ENCODE measurements at places on chromosomes 11 and 22.

- DNase-seq = no peak
These were observed 261.3 kb upstream of the ANO5 start for GRCh38 chr11:21931436-21932101.

DNA sequence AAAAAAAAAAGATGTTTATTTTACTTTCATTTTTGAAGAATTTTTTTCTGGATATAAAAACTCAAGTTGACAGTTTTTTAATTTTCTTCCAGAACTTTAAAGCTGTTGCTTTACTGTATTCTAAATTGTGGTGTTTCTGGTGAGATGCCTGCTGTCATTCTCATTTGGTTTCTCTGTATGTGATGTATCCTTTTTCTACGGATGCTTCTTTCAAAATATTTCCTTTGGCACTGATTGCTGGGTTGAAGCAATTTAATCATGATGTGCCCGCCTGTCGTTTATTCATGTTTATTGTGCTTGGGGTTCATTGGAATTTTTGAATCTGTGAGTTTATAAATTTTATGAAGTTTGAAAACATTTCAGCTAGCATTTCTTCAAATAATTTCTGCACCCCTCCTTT is 29.4 kb upstream of the CTSD start:
- DNase-seq = no peak

- no peak for DNase-seq
These were observed 14.3 kb downstream of the POLR2F start for GRCh38 chr22:37967637-37968451.

- no peak for DNase-seq
These were observed 46.6 kb downstream of the MTMR2 start for GRCh38 chr11:95877291-95877690.

DNA sequence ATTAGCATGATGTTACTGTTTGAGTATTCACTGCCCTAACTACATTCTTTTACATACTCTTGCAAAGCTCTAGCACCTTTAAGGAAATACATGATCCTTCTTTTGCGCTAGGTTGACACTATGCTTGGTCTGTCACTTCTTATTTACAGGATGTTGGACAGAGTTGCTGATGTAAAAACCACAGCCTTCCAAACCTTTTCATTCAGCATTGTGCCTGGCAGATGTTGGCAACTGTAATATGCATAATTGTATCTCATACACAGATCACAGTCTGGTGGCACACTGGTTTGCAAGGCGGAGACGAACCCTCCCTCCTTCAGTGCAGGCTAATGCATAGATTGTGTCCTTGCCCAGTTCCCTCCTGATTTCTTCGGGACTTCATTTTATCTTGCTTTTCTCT is 224.1 kb downstream of the SNX19 start:
- no peak for DNase-seq

DNA sequence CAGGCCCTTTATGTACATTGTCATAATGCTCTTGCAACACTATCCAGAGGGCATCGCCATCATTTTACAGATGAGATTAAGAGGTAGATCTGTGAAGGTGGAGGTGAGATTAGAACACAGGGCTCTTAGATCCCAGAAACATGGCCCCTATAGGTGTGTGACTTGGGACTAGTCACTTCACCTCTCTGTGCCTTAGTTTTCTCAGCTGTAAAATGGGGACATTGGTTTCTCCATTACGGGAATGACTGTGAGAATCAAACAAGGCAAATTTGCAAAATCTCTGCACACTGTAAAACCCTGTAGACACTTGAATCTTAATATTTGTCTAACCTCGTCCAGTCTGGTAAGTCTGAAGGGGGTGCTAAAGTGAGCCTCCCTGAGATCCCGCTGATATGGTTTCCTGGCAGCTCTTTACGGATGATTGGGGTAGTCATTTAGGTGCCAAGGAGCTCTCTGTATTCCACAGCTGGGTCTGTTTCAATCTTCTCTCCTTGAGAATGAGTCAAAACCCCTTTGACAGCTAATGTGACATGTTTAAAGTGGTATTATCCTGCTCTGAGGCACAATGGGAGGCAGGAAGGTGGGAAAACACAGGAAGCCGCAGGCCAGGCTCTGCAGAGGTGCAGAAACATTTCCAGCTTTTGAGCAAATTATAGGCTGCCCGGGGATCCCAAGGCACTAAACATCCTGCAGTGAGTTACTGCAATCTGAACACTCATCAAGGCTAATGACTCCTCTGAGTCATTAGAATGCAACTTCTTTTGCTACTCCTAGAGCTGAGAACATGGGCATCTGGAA is 140.8 kb downstream of the CCDC81 start:
- no peak for DNase-seq

DNA sequence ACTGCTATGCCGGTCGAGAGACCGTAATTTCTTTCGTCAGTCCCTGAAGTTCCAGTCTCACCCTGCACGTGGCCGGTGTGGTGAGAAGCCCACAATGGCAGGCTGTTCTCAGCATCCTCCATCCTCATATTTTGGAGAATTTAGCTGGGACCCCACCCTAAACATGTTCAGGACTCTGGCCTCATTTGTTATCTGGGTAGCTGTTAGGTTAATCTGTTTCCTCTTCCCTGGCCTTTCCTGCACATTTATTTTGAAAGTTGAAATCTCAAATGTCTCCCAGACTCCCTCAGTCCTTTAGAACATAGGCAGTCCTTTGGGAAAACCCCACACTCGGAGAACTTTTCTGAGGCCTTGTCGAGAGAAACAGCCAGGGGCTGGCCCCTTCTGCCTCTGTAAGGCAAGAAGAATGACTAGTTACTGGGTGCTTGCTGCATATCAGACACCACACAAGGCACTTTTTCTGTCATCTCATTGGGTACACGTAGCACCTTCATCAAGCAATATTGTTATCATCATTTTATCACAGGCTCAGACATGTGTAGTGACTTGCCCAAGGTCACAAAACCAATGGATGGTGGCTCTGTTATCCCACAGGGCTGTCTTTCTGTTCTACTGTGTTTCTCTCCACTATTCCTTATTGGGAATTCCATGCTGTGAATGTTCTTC is 109.3 kb upstream of the CRYBB3 start:
- no peak for DNase-seq

DNA sequence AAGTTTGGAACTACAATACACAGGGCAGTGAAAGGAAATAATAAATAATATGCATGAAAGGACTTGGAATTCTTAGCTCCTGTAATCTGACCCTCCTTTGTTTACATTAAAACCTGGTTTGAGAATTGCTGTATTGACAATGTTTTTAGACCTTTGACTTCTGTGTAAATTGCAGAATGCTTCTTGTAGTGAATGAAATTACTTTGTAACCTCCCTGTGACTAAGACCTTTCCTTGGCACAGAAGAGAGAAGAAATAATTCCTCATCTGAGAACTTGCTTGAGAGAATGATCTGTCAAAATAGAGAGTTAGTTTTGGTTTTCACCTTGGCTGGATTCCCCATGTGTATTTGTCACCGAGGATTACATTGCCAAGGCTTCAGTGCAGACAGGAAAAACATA is 640.0 kb upstream of the ANO5 start:
- no peak for DNase-seq

DNA sequence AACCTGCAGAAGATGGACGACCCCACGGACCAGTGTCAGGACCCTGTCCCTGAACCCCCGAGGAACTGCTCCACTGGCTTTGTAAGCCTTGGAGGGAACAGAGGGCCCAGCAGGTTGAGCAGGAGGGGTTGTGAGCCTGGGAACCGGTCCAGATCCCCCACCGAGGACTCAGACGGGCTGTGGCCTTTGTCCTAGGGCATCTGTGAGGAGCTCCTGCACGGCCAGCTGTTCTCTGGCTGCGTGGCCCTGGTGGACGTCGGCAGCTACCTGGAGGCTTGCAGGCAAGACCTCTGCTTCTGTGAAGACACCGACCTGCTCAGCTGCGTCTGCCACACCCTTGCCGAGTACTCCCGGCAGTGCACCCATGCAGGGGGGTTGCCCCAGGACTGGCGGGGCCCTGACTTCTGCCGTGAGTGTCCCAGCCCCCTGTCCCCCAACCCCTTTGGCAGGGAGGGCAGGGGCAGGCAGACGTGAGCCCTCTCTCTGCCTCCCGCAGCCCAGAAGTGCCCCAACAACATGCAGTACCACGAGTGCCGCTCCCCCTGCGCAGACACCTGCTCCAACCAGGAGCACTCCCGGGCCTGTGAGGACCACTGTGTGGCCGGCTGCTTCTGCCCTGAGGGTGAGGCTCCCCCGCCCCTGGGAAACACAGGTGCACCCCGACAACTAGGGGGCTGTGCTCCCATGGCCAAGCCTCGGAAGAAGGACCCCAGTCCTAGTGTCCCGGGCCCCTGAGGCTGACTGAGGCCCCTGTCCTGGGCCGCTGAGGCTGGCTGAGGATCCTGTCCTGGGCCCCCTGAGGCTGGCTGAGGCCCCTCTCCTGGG is 6.4 kb downstream of the MUC5AC start:
- no peak for DNase-seq

- peak; percentile 72 for DNase-seq
These were observed 40.0 kb downstream of the TPCN2 start for GRCh38 chr11:69088676-69089146.

DNA sequence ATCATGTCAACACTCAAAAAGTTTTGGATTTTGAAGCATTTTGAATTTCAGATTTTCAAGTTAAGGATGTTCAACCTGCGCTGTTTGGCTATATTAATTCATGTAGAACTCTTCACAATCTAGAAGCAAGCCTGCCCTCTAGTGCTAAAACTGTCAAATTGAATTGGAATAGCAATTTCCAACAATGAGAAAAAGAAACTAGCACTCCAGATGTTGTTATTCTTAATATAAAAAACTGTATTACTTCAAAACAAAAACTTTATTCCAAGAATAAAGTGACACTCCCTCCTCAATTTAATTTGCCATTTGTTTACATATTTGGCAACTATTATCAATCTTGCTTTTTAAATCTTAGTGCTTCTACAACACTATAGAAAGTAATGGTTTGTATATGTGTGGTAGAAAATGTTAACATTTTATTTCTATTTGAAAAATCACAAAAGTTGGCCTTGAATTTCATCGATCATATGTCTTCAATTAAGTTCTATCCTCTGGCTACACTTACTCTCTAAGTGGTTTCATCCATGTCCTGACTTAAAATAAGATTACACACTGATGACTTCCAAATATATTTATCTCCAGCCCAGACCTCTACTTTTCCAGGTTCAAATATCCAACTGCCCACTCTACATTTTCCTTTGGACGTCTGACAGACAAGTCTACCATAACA is 36.6 kb downstream of the DCUN1D5 start:
- peak; percentile 16 for DNase-seq

DNA sequence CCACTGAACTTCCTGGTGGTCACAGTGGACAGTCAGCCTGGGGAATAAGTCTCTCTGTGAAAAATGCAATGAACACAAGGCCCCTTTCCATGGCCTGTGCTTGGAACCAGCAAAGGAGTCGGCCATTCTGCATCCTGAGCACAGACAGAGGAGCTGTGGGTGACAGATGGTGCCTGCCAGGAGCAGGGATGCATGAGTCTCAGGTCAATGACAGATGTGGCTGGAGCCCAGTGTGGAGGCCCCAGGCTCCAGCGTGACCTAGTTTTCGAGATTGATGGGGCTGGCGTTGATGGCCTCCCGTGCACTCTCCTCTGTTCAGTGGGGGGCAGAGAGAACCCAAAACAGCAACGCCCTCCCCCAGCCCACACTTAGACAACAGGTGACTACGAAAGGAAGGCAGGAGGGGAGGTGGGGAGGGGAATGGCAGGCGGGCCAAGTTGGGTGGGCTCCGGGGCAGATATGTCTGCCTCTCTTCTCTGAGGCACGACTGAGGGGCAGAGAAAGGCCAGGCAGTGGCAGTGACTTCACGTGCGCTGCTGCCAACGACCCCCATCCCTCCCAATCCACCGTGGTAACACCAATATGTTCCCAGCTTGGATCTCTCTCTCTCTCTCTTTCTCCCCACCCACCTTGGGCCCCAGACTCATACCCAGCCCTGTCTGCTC is 34.4 kb upstream of the CD5 start:
- no peak for DNase-seq

DNA sequence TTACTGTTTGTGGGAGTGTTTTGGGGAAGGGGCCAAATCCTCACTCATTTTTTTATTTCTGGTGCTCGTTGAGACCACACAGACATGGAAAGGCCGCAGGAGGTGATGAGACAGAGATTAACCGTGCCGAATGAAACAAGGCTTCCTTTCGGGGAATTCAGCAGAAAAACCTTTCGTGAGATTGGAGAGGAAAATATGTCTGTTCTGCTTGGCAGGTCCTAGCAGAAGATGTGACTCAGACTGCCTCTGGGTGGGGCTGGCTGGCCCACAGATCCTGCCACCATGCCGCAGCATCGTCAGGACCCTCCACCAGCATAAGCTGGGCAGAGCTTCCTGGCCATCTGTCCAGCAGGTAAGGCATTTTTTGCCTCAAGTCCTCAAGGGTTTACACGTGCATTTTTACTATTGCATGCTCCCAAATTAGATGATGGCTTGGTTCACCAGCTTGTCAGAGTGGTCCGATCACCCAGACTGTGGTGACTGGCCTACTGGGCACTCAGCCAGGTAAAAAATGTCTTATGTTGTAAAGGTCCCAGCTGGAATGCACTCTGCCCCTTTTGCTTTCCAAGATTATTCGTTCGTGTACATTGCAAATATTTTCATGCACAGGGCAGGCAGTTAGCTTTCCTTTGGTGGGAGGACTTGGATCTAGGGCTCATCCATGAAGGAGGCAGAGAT is 1.5 kb downstream of the DDB2 start:
- peak; percentile 16 for DNase-seq

DNA sequence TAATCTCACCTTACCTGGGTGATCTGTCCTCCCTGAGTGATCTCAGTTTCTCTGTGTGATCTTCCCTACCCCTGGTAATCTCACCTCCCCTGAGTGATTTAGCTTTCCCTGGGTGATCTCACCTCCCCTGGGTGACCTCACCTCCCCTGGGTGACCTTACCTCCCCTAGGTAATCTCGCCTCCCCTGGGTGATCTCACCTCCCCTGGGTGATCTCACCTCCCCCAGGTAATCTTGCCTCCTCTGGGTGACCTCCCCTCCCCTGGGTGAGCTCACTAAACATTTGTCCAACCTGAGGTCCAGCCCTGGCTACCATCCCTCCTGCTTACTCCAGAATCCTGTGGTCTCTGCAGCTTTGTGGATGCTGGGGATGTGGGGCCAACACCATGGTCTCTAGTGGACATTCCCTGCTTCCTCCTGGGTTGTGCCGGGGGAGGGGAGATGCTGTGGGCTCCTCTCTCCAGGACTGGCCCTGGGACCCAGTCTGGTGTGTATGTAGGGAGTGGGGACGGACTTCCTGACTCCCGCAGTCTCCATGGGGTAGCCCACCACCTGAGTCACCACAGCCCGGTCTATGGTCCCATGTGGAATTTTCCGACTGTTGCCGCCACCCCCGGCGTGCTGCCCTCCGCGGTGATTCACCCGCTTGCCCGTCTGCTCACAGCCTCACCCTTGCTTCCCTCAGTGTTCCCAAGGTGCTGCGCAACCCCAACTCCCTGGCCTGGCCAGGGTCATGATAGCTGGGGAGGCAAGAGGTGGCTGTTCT is 9.9 kb downstream of the LSP1 start:
- DNase-seq = no peak

DNA sequence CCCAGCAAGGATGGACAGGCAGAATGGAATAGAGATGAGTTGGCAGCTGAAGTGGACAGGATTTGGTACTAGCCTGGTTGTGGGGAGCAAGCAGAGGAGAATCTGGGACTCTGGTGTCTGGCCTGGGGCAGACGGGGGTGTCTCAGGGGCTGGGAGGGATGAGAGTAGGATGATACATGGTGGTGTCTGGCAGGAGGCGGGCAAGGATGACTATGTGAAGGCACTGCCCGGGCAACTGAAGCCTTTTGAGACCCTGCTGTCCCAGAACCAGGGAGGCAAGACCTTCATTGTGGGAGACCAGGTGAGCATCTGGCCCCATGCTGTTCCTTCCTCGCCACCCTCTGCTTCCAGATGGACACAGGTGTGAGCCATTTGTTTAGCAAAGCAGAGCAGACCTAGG is 2.3 kb downstream of the GSTP1 start:
- DNase-seq = no peak
